Right cardiac atrium (tissue), 5 donors: ENCODE measurements at places on chromosomes 1 and 21. TPM values are rescaled to one million over a fixed set of nuclear protein-coding genes. Genes with fewer than 3 reads are reported as not detected.
A peak's percentile ranks its signal among the peaks of the same experiment; 100 is the strongest.

DNA sequence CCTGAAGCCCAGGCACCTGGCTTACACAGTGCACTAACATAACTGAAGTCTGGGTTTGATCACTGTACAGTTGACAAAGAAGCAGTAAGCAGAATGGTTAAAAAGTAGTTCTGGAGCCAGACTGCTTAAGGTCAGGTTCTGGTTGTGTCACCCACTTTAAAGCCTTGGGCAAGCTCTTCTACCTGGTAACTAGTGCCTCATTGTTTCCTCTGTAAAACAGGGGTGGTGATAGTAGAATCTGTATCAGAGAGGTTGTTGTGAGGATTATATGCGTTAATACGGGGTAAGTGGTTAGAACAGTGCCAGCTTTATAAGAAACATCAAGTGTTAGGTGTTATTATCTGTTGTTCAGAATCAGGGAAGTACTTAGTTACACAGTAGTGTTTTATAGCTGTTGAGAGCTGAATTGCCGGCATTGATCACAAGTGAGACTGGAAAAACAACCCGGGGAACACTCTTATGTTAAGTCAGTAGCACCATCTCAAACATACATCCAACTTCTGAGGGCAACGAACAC, 3.7 kb downstream of the BACH1 start:
- DNase-seq: no peak

GRCh38 chr1:155166471-155167165, 6.5 kb downstream of the KRTCAP2 start:
- peak; percentile 89 for DNase-seq

- peak; percentile 16 for DNase-seq
These were observed 2.8 kb downstream of the LAPTM5 start for GRCh38 chr1:30754684-30755171.

DNA sequence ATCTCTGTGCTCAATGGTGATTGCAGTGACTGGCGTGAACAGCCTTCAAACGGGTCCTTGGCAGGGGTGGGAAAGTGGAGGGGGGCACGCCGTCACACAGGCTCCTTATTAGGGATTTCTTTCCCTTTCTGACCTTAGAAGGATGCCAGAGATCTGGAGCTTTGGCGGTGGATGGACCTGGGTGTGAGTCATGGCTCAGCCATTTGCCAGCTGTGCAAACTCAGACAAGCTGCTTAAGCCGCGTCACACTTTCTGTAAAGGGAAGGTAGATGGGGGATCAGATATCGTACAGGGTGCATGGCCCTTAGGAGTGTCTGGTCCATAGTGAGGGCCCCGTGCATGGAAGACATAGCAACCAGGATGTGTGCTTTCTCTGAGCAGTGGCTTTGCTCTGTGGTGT, 48.3 kb upstream of the C1orf174 start:
- no peak for DNase-seq

DNA sequence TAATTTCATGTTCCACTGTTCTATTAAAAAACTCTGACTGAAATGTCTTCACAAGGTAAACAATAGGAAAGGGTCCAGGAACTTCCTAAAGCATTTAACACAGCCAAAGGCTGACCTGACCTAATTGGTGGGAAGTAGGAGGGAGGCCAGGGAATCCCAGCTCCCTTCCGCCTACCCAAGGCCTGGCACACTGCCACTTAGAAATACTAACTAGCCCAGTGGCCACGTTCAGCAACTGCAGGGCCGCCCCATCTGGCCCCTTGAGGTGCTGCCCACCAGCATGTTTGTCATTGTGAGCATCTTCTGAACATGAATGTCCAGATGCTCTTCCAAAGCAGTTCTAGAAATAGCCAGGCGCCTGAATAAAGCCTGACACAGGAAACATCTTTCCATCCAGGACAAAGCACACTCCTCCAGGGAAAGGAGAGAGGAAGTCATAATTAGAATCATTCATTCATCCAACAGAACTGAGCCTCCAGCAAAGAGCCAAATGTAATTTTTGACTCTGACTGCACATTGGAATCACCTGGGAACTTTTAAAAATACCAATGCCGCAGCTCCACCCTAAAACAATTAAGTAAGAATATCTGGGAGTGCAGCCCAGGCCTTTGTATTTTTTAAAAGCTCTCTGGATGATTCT, 44.6 kb upstream of the BCL9 start:
- peak; percentile 62 for DNase-seq

GRCh38 chr1:32180186-32181060, 948 bp downstream of the TXLNA start:
- peak; percentile 88 for DNase-seq

DNA sequence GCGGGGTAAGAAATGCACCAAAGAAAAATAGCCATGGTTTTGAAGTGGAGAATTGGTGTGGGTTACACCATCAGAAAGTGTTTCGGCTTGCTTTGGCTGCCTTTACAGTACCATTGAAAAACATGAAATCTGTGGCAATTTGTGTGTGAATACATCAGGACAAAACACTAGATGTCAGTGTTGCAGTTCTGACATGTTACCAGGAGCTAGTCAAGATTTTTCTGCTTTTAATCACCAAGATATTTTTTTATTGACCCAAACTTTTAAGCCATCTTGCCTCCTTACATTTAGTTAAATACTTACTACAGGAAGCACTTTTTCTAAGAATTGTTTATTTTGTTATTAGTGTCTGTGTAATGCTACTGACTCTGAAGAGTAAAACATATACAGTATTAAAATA, 14.3 kb downstream of the RRP15 start:
- no peak for DNase-seq

GRCh38 chr1:94527447-94528031, 14.0 kb downstream of the F3 start:
- DNase-seq: no peak

DNA sequence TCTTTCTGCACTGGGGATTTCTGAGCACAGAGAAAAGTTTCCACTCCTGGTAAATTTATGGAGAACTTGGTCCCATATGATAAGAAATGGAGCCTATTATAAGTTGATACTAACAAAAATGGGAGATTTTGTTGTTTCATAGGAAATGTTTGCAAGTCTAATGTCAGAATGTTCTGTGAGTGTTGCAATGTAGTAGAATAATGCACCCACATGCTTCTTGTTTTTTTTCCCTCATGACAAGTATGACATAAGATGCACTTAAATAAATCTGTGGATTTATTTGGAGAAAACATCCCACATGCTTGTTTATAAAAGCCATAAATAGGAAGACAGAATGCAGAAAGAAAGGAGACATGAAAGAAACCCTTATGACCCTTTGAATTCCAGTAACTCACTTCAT, 50.8 kb upstream of the KCNJ6 start:
- no peak for DNase-seq

DNA sequence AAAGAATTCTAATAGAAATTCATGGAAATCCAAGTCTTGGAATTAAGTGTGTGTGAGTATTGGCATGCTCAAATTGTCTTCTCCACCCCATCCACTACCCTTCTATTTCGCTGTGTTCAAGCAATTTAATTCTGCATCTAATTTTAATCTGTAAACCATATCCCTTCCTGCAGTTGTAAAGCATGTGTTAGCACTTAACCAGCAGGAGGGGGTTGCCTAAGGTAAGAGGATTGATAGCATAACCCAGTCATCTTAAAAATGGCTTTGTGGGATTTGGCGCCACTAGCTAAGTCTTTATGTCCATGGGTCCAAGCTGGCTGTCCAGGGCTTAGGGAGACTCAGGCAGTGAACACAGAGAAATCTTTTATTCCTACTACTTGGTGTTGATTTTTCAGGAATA, 210.3 kb downstream of the PTPRC start:
- no peak for DNase-seq

DNA sequence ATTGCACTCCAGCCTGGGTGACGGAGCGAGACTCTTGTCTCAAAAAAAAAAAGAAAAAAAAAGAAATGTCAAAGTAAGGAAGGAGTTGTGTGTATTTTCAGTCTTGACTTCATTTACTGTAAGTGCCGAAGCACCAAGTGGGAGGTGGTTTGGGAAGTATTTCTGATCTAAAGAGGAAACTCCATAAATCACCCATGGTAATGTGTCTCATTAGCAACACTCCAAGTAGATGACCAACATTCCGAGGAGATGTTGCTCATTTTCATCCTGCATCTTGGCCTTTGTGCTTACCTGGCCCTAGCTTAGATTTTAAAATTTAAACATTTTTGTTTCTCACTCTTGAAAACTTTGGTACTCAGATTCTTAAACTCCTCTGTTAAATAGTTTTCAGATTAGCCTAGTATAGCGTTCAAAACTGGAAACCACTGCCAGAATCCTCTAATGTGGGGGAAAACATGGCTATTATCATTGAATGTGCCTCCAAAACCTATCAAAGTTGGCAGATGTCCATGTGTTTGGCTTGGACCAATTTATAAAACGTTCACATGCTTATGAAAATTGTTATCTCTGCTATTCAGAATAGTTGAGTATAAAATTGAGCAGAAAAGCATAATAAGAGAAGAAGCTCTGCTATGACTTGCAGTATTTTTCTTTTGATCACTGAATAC, 110.4 kb downstream of the NFIA start:
- DNase-seq: no peak

DNA sequence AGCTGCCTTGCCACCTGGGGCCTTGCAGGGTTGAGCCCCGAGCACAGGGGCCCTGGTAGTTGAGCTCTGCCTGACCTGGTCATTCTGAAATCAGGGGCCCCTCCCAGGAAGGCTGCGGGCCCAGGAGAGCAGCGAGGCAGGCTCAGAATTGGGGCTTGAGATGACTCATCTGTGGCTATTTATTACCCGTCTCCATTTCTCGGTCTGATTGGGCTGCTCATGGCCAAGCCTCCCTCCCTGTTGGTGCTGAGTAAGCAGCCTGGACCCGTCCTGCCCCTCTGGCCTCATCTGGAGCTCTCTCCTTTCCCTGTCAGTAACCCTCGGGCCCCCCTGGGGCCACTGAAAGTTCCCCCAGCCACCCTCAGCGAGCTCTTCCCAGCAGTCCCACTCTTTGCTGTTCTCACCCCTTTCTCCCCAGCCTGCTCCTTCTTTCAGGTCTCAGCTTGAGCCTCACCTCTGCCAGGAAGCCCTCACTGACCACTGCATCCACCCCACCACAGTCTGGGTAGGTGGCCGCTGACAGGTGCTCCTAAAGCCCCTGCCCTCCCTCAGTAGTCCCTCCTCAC, 11.0 kb upstream of the TNFRSF8 start:
- peak; percentile 65 for DNase-seq

AHCTF1 gene
- total RNA-seq: 24.3 TPM

B3GALT2 gene
- 36.4 TPM for total RNA-seq

CLCA4 gene
- total RNA-seq: 0.11 TPM

FCGR1A gene
- total RNA-seq: 2.6 TPM

SYTL1 gene
- total RNA-seq: 2.3 TPM

CACHD1 gene
- 2.5 TPM for total RNA-seq
